ENCODE measurements at places on chromosomes 13 and 19.
A peak's percentile ranks its signal among the peaks of the same experiment; 100 is the strongest.

DNA sequence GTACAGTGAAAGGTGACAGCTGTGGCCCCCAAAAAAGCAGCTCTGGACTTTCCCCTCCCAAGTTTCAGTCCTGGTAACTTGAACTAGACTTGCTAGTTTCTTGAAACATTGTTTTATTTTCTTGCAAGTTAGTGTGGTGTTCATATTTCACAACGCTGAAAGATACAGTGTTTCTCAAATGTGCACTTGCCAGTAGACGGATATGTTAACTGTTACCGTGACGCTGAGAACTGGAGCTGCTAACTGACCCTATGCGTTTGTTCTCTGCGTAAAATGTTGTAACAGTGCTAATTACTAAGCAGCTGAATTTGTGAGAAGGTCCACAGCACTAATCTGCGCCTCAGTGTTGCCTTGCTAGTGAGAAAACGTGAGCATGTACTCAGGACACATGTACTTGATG is 79.6 kb downstream of the GGACT start:
- DNase-seq: no peak

DNA sequence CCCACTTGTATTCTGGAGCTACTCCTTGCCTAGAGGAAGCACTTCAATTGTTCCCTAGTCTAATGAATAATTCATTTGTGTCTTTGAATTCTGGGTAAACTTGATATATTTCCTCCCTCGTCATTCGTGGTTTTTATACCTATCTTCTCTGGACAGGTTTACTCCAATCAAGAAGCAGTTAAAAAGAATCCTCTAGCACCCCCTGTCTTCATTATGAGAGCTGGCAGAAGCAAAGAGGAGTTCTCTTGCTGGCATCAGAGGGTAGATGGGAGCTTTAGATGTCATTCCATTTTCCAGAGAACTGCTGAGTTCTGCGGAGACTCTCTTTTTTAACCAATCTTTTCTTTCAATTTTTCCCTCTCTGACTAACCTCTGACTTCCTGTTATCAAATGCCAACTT is 627.7 kb downstream of the FGF9 start:
- DNase-seq: peak; percentile 14

GRCh38 chr13:32164622-32165268 is 133.2 kb downstream of the FRY start:
- DNase-seq: peak; percentile 32

GRCh38 chr13:31749929-31750328 is 10.6 kb downstream of the RXFP2 start:
- DNase-seq: no peak

DNA sequence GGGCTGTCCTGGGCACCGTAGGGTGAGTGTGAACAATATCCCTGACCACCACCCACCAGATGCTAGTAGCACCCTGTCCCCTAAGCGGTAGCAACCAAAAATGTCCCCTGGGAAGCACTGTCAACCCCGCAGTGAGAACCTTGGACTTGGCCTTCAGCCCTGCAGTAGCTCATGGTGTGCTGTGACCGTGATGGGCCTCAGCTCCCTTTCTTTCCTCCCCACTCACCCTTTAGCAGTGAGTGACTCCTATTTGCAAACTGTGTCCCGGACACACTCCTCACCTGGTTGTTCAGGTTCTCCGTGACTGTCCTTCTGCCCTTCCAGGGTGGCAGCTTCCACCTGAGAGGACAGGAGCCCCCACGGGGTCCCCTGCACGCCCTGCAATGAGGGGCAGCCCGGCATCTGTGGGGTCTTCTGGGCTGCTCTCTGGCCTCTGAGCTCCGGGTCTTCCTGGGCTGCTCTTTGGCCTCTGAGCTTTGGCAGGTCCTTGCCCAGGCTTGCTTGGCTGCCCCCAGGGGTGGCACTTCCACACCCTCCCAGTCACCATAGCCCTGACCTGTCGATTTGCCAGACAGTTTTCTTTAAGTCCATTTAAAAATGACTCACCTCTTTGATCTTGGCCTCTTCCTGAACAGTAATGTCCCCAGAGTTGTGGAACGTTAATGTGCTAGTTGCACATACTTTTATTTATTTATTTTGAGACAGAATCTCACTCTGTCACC is 3.8 kb downstream of the KDM4B start:
- no peak for DNase-seq

DNA sequence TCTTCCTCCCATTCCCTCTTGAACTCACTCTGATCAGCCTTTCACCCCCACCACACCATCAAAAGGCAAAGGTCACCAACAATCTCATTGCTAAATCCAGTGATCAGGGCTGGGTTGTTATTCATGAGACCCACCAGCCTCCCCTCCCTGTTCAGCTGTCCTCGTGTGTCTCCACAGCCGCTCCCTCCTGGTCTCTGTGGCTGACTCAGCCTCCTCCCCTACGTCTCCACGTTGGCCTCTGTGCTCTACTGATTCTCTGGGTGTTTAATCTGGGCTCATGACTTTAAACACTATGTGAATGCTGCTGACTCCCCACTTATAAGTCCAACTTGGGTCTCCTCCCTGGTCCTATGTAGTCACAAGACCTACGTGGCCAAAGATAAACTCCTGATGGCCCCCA is 38.9 kb downstream of the PARP4 start:
- DNase-seq: no peak

GRCh38 chr13:93690139-93690538 is 463.5 kb downstream of the GPC6 start:
- no peak for DNase-seq

- peak; percentile 34 for DNase-seq
Measured at GRCh38 chr19:35045667-35046300, 4.3 kb downstream of the HPN start.

GRCh38 chr13:102212729-102213128 is 189.1 kb downstream of the FGF14 start:
- no peak for DNase-seq

GRCh38 chr19:43028866-43029265 is 2.6 kb upstream of the PSG11 start:
- no peak for DNase-seq

GRCh38 chr19:57473646-57474045 is 3.7 kb downstream of the ZNF772 start:
- DNase-seq: no peak

DNA sequence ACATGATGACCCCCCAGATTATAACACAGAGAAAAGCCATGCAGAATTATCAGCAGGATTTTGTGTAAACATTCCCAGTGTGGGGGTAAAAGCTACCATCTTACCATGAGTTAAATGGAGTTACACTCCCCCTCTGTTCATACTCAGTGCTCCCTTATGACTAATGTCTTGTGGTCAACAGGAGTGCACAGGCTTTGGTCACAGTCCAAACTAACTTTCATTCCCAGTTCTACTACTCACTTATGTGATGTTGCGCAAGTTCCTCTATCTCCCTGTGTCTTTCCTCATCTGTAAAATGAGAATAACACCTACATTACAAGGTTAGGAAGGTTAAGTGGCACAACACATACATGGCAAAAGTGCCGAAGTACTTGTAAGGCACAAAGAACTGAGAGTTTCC is 277.9 kb downstream of the RBM26 start:
- DNase-seq: no peak

GRCh38 chr13:93767180-93767916 is 540.7 kb downstream of the GPC6 start:
- no peak for DNase-seq

DNA sequence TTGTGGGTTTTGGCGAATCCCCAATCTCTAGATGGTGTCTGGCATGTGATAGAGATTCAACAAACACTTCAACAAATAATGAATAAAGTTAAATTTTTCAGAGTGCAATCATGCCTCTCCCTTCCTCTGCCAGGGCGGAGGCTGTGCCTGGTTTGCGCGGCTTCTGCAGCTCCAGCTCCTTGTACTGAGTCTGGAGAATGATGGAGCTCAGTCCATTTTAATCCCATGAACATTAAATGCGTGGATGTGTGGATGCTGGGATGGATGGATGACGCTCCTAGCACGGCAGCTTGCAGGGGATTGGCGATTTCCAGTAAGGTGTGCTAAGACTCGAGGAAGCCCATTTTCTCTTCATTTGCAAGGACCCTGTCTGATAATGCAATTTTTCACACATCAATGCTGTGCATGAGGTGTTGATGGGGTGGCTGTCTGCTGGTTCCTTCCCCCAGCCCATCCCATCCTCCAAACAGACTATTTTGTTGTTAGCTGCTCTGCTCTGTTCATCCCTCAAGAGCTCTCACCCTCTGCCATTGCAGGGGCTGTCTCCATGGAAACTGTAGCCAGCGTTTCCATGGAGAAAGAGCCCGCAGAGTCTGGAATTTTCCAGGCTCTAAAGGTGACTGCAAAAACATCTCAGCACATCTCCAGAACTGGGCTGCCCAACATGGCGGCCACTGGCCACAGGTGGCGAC is 92.6 kb upstream of the PEG3 start:
- no peak for DNase-seq

DNA sequence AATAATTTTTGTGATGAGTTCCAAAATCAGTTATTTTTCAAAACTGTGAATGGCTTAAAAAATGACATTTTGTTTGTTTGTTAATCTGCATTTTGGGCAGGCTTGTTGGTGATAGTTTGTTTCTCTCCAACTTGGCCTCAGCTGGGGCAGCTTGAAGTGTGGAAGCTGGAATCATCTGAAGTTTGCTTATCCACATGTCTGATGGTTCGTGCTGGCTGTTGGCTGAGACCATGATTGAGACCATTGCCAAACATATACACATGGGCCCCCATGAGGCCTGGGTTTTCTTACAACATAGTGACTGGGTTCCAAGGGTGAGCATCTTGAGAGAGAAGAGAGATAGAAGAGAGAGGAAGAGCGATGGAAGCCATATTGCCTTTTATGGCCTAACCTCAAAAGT is 201.2 kb downstream of the NDFIP2 start:
- DNase-seq: no peak

GRCh38 chr13:59776924-59777690 is 386.6 kb downstream of the DIAPH3 start:
- DNase-seq: no peak

GRCh38 chr13:113882267-113882630 is 18.4 kb upstream of the GAS6 start:
- no peak for DNase-seq

DNA sequence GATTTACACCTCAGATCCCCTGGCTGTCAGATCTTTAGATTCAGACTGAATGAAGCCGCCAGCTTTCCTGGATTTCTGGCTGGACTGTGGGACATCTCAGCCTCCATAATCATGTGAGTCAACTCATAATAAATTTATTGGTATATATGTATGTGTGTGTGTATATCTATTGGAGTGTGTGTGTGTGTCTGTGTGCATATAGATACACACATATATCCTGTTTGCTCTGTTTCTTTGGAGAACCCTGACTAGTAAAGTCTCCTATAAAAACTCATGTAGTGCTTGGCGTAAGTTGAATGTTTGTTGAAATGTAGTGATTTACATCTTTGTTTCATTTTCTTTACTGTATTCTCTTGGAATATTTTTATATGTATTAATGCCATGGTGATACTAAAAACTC is 499.5 kb upstream of the KLF12 start:
- no peak for DNase-seq

GRCh38 chr13:29379865-29380264 is 215.6 kb downstream of the SLC7A1 start:
- DNase-seq: no peak

- DNase-seq: peak; percentile 54
Measured at GRCh38 chr19:52542984-52543664, 15.7 kb downstream of the ZNF808 start.

- no peak for DNase-seq
Measured at GRCh38 chr13:112814905-112815585, 125.2 kb downstream of the ATP11A start.

DNA sequence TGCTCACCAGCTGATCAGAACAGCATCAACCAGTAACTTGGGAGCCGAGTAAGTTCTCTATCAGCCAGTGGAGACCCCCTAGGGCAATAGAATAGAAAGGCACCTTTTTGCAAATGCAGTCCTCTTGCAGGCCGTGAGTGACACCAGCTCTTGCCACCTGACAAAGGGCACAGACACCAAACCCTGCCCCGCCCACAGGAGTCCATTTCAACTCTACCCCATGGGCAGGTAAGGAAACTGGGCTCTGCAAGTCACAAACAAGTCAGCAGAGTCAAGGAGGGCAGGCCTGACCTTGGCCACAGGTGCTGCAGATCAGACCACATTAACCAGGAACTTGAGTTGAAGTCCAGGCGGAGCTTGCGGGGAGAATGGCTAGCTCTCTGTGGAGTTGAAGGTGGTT is 77.4 kb upstream of the SPATA13 start:
- DNase-seq: no peak

- no peak for DNase-seq
Measured at GRCh38 chr13:51347099-51347498, 7.6 kb downstream of the SERPINE3 start.

DNA sequence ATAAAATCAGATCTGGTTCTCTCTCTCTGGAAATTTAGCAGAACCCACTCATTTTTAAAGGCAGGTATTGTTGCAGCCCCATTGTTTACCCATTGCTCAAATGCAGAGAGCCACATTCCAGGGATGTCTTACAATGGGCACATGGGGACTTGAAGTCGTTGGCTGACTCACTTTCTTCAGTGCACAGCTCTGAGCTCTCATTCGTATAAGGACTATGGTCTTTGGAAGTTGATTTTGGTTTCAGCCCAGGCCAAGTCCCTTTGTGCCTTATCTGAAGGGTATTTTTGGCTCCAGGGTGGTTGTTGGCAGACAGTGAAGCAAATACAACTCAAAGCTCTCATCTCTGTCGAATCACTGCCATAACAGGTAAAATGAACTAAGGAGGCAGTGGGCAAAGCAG is 47.3 kb upstream of the CLDN10 start:
- no peak for DNase-seq

DNA sequence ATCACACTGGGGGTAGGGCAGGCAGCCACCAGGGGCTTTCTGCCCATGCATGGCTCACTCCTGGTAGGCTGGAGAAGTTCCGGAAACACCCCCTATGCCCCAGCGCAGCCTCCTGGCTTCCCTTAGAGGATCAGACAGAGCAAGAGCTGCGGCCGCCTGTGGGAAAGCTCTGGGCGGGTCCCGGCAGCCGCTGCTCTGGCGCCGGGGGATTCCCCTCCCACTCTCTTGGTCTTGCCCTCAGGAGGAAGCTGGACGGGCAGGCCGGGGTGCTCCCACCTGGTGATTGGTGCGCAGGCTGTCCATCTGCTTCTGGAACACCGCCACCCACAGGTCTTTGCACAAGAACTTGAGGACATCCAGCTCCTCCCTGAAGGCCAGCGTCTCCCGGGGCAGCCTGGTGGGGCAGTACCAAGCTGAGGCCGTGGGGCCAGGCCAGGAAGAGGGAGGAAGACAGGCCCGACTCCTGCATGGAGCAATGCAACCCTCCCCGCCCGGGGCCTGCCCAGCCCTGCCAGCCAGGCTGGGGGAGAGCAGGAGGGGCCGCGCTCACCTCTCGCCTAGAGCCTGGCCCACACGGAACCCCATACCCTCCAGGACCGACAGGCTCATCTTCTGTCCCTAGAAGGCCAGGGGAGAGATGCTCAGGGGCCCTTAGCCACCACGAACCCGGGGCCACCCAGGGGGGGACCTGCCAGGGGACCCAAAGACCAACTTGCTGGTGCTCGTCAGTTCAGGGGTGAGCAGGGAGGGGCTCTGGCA is 4.0 kb upstream of the NKPD1 start:
- peak; percentile 75 for DNase-seq

- no peak for DNase-seq
Measured at GRCh38 chr13:43196750-43197370, 173.5 kb downstream of the DNAJC15 start.

All from CD4-positive, alpha-beta T cell treated with Interleukin-21 for 1 hour (primary cell).